Iris pigment epithelial cell (primary cell): ENCODE measurements at places on chromosomes 5 and 9.

GRCh38 chr5:32029261-32029660 is 144.9 kb downstream of the GOLPH3 start:
- DNase-seq, result no peak

DNA sequence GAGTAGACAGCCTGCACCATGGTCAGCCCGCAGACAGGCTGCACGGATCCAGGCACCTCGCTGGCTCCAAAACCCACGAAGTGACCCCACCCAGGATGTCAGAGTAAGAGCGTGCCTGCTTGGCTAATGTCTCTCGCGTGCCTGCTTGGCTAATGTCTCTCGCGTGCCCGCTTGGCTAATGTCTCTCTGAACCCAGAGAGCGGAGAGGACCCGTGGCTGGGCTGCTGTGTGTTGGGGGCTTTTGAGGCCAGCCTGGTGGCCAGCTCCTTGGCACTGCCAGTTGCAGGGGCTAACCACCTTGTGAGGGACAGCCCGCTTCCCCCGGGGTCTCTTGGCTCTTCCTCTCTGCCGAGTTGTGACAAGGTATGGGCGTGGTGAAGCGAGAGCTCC is 8.9 kb upstream of the RXRA start:
- DNase-seq, result no peak

GRCh38 chr5:8340739-8341344 is 471.9 kb downstream of the MTRR start:
- peak; percentile 14 for DNase-seq

GRCh38 chr9:90044710-90045151 is 439.9 kb downstream of the GADD45G start:
- no peak for DNase-seq

DNA sequence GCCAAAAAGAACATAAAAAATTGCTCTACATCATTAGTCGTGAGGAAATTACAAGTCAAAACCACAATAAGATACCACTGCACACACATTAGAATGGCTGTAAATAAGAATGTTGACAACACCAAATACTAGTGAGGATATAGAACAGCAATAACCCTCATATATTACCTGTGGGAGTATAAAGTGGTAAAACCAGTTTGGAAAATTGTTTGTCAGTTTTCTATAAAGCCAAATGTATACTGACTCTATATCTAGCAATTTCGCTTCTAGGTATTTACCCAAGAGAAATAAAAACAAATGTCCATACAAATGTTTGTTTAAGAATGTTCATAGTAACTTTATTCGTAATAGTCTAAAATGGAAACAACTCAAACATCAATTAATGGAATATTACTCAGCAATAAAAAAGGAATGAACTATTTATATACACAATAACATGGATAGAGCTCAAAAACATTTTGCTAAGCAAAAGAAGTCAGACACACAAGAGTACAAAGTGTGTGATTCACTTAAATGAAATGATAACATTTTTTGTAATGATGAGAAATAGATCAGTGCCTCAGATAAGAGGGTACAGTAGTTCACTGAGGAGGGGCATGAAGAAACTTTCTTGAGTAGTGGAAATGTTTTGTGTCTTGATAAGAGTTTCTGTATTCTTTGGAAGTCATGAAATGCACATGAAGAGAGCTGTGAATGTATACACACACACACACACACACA is 219.6 kb upstream of the ZNF462 start:
- DNase-seq, result peak; percentile 27

GRCh38 chr5:92504346-92504745 is 1076.7 kb downstream of the NR2F1-AS1 start:
- no peak for DNase-seq
